ENCODE measurements at places on chromosomes 2 and 18.

DNA sequence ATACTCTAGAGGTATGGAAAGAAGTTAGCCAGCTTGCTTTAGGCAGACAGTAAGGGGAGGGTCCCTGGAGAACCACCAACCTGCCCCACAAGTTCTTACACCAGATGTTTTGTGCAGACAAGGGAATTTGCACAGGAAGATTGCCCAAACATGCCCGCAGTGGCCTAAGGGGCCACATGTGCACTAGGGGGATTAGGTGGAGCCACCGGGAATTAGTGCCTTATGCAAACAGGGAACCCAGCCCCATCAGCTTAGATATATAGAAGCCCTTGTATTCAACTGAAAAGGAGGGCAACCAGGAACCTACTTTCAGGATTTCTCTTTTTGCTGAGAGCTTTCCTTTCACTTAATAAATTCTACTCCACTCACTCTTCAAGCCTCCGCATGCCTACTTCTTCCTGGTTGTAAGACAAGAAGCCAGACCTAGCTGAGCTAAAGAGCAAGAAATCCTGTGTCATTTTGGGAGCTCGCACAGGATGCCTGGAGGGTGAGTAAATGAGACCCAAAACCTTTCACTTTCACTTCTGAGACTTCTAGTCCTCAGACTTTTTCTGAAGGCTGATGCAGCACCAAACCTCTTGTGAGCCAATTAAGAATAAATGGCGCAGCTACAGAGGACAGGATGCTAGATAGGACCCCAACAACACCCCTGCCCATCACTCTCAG lies 146.3 kb downstream of the GCA start:
- ATAC-seq: peak; percentile 64

- no peak for ATAC-seq
These were observed 71.9 kb downstream of the TNP1 start for GRCh38 chr2:216787851-216788540.

GRCh38 chr2:64745562-64745961 lies 91.8 kb upstream of the SERTAD2 start:
- no peak for ATAC-seq

GRCh38 chr2:216242365-216242764 lies 129.9 kb downstream of the MARCHF4 start:
- no peak for ATAC-seq

- ATAC-seq: peak; percentile 32
These were observed 446.7 kb downstream of the SETBP1 start for GRCh38 chr18:45127405-45127804.

DNA sequence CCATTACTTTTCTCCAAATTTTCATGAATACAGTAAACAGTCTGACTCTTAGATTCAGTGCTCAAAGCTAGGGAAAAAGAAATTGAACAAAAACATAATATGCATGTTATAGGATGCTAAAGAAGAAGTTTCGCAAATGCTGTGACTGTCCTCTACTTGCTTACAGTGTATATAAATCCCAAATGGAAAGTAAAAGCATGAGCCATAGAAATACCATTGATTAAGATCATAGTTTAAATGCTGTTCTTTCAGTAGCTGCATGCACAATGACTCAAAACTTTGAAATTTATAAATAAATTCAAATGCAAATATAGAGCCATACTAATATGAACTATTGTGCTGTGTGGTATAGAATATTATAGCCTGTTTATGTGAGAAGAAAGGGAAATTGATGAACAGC lies 1113.9 kb upstream of the ACVR2A start:
- ATAC-seq: no peak

DNA sequence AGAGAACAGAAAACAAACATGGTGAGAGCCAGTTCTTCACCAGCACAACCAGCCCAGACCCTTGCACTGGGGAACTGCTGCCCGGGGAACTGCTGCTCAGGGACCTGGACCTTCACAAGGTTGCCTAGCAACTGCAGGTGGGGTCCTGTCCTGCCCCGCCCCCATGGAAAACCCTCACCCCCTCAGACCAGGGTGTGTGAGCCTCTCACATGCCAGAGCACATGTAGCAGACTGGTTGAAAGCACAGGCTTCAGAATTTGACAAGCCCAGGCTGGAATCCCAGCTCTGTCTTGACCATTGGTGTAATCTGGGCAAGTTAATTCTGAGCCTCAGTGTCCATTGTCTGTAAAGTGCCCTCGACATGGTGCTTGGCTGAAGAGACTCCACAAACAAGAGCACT lies 118.6 kb downstream of the LOXHD1 start:
- no peak for ATAC-seq

GRCh38 chr18:24552218-24552617 lies 91.8 kb downstream of the HRH4 start:
- no peak for ATAC-seq

DNA sequence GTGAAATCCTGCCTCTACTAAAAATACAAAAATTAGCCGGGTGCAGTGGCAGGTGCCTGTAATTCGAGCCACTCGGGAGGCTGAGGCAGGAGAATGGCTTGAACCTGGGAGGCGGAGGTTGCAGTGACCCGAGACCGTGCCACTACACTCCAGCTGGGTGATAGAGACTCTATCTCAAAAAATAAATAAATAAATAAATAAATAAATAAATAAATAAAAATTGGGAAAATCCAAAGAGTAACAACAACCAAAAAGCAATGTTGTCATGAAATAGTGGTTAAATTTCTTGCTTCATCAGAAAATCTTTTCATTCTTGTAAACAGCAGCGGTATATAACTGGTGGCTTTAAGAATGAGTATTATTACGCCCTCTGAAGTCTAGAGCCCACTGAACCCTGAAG lies 54.4 kb downstream of the HEATR5B start:
- ATAC-seq: no peak

DNA sequence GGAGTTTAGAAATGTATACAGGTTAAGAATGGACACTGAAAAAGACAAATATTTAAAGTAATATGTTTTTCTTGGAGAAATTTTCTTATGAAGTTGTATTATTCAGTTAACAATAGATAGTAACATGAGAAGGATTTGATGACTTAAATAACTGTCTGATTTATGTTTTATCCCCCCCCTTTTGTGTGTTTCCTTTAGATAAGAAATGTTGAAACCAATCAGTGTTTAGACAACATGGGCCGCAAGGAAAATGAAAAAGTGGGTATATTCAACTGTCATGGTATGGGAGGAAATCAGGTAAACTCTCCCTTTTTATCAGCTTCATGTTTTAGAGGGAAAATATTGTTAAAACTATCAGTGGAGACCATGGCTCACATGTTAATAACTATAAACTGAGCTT lies 289.7 kb upstream of the KCNJ3 start:
- ATAC-seq: no peak

- no peak for ATAC-seq
These were observed 16.3 kb upstream of the RAB10 start for GRCh38 chr2:26017464-26018183.

- no peak for ATAC-seq
These were observed 28.1 kb downstream of the FOSL2 start for GRCh38 chr2:28420722-28421121.

DNA sequence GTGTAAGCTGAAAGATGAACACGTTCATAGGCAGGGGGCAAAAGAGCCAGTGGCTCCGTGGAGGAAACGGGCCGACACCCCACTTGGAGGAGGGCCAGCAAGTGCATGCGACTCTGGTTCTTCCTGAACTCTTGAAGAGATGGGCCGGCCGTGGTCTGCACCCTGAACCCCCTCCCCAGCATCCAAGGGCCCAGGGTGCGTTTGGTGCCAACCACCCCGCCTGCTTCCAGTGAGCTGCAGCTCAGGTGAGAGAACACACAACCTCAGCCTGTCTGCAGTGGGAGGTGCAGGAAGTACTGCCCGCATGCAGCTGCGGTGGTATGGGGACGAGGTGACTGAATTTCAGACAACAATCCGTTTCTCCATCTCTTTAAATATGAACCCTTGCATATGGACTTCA lies 58.9 kb downstream of the ADNP2 start:
- no peak for ATAC-seq

- no peak for ATAC-seq
These were observed 392.0 kb upstream of the LYPD1 start for GRCh38 chr2:133061874-133062593.

DNA sequence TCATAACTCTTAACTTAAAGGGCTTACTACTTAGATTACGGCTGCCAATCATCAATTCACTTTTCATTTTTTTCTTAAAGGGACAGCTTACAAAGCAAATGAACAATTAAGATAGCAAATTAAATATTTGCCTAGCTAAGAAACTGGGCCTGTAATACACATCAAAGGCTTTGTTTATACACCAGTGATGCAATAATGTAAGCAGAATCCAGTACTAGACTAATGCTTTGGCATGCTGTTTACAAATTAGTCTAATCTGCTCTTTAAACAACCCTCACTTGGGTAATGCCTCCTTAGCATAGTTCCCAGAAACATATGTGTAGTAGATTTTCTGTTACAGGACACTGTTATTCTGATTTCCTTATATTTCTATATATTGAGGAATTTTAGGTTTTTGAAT lies 105.8 kb downstream of the ARHGAP28 start:
- peak; percentile 20 for ATAC-seq

DNA sequence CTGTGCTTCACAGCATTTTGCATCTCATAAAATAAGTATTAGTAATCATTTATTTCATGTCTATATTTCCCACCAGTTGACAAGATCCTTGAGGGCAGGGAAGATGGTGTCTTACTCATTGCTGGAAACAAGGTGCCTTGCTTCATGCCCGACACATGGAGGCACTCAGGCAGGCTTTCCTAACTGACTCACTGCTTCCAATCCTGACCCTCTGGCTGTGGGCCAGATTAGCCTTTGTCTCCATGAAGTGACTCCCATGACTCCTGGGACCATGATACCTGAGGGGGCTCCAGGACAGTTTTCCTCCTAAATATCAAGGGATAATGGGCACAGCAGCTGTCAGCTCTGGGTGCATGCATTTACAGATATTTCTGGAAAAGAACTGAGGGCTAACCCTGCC lies 275.1 kb downstream of the AGPS start:
- no peak for ATAC-seq

- ATAC-seq: no peak
These were observed 48.1 kb upstream of the RBMS1 start for GRCh38 chr2:160541745-160542144.

- ATAC-seq: peak; percentile 95
These were observed 80.5 kb downstream of the LYPD6 start for GRCh38 chr2:149410701-149411484.

GRCh38 chr2:159084384-159085370 lies 116.2 kb downstream of the TANC1 start:
- ATAC-seq: no peak
